ENCODE measurements at places on chromosomes 12 and 14.
A peak's percentile ranks its signal among the peaks of the same experiment; 100 is the strongest.

DNA sequence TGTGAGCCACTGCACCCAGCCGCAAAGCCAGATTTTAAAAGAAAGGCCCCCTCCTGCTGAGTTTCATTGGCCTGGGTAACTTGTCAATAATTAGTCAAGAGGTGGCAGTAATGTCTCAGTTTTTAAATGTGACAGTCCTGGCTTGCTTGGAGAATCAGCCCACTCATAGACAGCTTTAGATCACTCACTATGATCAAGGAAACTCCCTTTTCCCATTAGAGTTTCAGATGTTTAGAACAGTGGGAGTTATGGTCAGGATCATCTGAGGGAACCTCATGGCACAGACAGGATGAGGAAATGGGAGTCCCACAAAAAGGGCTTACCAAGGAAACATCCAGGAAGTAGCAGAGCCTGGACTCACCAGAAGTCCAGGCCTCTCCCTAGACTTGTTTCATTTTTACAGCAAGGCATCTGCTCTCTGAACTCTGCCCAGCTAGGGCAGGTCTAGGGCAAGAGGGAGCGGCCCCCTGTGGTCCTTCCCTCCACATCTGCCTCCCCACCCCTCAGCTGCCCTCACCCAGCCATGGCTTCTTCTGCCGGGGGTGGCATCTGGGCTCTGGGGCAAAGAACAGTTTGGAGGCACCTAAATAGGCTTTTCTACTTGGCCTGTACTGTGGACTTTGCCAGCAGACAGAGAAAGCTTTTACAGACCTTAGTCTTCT lies 11.2 kb downstream of the BCL2L14 start:
- peak; percentile 9 for DNase-seq

GRCh38 chr12:104631867-104632266 lies 175.1 kb downstream of the CHST11 start:
- no peak for DNase-seq

- no peak for DNase-seq
Measured at GRCh38 chr14:51474854-51475253, 176.9 kb upstream of the FRMD6 start.

DNA sequence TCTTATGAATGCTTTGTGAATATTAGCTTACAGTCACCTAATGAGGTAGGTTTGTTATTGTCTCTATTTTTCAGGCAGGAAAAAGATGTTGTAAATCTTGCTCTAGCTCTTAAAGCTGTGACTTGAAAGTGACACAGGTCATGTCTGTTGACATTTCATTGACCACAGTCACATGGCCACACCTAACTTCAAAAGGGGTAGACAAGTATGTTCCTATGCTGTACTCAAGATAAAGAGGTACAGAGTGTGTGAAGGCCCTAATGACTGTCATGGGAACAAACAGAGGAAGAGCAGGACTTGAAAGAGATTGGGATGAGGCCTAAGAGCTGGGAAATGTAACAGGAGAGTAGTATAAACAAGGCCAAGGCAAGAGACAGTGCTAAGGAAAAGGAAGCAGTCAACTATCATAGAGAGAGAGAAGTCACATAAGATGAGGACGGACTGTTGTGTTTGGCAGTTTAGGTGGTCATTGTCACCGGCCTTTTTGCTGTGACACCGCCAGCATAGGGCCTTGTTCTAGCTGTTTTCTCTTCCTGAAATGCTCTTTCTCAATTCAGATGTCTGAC lies 181.0 kb downstream of the CFAP54 start:
- DNase-seq = no peak

DNA sequence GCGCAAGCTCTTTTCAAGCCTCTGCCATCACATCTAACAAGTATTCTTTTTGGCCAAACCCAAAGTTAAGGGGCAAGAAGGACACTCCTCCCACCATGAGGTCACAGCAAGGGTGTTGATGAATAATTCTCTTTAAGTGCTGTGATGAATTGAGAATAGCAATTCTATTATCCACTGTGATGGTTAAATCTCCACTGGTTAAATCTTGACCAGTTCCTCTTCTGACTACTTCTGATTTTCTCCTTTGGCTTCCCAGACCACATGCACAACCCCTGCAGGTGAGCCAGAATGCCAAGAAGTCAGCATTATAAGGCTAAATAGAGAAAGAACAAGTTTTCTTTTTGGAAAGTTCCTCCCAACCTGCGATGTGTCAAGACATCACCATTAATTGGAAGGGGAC lies 90.6 kb upstream of the BCL2L14 start:
- peak; percentile 11 for DNase-seq

DNA sequence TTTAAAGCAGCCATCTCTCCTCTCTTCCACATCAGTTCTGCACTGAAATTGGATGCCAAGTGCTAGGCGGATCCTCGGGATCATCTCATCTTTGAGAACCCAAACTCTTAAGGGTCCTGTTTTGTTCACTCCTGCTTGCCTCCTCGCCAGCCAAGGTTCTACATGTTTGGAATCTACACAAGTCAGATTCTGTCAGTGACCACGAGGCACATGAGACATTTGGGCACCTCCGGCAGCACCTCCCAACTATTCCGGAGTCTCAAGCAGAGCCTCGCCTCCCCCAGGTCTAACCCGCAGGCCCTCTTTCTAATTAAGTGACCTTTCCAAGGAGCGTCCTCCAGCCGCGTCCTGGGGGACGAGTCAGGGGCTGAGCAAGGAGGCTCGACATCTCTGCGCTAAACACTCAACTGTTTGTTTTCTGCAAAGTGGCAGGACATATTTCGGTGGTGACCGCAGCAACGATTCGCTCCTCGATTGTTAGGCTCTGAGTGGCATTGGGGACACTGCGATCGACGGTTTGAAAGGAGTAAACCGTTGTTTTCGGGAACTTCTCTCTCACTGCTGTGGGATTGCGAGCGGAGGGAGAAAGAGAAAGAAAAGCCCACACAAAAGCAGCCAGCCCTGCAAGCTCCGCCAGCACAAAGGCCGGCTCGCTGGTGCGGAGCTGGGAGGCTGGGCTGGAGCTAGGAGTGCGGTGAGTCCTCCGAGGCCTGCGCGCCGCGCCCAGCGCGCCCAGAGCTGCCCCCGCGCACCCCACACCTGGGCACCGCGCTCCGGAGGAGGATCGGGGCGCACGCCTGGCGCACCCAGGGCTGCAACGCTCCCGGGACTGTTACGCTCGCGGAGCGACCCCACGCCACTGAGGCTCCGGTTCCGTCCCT lies 640 bp downstream of the ARMH4 start:
- DNase-seq = no peak

DNA sequence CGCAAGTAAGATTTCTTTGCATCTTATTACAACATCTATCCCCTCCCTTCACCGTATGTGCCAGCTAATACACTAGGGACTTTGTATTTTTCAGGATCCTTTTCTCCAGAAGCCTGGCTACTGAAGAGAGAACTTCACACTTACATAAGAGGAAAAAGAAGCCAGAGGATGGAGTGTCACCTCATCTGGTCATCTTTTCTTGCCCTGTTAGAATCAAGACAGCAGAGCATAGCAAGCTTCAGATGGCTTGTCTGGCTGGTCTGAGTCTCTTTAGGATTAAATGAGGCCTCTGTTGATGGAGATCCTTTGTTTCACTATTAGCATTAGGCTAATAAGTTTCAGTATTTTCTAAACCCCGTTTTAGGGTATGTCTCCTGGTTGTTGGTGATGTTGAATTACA lies 14.4 kb upstream of the AACS start:
- DNase-seq = no peak

GRCh38 chr14:21880918-21881317 lies 207.3 kb upstream of the OR4E1 start:
- DNase-seq = no peak

DNA sequence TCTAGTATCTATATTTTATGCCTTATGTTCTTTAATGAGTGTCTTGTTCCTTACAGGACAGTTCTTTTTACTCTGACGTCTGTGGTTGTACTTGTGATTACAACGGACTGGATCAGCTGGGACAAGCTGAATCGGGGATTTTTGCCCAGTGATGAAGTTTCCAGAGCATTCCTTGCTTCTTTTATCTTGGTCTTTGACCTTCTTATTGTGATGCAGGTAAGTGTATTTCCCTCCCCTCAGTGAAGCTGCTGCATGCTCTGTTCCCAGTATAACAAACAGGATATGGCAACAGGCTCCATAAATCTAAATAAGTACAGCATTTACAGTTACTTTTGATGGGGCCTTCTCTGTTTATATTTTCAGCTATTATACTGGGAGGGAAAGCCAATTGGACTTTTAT lies 463.6 kb downstream of the TMEM117 start:
- no peak for DNase-seq

GRCh38 chr12:47610686-47611252 lies 95.1 kb downstream of the RPAP3 start:
- DNase-seq = no peak

- DNase-seq = no peak
Measured at GRCh38 chr12:82057770-82058169, 298.6 kb upstream of the PPFIA2 start.

DNA sequence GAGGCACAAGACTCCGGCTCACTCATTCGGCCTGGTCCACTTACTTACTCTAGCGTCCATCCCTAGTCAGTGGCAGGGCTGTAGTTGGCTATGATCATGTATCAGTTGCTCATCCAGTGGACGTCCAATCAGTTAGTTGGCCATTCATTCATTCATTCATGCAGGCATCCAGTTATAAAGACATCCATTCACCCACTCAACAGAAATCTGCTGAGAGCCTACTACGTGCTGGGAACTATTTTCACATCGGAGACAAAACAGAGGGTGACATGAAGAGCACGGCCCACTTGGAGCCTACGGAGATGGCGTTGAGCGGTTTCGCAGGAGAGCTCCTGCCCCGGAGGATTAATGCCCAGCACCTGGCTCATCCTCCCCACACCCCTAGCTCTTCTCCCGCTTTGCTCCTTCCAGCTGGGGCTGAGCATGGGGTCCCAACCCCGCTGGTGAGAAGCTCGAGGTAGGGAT lies 49.7 kb downstream of the SNAPC1 start:
- DNase-seq = no peak

DNA sequence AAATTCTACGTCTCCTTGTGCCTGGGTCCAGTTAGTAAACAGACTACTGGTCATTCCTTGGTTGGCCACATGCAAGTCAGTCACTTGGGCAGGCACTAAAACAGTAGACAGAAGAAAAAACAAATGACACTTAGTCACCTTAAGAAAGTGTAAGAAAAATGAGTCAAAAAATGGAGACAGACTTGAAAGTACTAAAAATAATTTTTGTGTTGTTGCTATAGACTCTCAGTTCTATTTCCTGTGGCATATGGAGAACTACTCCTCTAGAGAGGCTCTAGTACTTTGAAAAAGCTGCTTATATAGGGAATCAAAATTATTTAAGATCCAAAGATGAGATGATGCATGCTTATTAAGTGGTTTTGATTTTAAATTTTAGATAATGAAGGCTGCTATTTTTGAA lies 56.0 kb downstream of the PTPRB start:
- no peak for DNase-seq

DNA sequence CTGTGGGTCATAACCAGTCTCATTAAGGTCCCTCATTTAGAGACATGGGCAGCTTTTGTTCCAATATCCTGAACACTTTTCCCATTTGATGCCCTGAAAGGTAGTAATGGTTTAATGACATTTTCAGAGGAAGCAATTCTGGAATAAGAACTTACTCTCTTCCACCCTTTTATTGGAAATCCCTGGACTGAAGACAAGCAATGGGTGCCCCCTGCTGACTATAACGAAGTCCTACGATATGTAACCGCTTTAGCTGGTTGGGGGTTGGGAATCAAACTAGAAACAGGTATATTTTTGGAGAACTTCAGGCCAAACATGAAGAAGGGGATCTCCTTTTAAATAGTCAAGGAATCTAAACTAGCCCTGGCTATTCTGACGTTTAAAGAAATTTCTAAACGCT lies 20.5 kb downstream of the SARNP start:
- DNase-seq = peak; percentile 23

DNA sequence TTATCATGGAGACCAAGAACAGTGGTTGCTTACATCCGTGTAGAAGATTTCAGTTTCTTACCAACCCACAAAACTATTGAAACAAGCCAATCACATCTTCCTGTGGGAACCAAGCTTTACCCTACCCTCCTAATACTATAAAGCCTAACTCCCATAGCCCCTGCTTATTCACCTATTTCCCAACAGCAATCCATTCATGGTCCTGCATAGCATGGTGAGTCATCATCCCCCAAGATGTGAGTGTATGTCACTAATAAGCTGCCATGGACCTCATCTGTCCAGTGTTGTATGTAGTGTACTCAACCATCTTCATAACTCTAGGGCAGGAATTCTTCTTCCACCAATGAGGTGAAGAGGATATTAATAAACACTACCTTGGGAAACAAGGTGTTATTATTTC lies 1620.4 kb upstream of the FLRT2 start:
- no peak for DNase-seq

DNA sequence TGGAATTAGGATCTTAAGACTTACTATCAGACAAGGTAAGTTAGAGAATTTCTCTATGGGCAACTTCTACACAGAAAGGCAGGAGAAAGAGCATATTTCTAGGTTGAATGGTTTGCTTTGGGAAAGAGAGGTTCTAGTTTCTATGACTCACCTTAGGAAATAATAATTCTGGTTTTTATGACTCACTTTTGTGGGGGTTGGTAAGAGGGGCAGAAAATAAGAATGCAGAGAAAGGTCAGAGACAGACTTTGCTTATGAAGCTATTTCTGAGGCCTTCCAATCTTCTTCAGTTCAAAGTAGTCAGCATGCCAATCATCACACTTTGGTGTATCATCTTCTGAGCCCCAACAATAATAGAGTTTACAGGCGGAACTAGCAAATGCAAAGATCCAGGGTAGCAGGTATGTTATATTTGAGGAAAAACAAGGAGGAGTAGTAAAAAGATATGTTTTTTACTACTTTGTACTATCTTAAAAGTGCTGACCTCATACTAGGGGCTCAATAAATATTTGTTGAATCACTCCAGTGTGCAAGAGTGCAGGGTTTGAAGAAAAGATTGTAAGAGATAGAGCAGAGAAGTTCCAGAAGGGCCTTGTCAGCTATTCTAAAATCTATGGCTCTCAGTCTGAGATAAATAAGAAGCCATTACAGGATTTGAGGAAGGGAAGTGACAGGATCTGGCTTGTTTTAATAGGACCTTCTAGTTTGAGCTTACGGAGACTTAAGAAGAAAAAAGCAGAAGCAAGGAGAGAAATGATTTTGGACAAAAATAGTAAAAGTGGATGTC lies 56.7 kb upstream of the LRFN5 start:
- DNase-seq = no peak

DNA sequence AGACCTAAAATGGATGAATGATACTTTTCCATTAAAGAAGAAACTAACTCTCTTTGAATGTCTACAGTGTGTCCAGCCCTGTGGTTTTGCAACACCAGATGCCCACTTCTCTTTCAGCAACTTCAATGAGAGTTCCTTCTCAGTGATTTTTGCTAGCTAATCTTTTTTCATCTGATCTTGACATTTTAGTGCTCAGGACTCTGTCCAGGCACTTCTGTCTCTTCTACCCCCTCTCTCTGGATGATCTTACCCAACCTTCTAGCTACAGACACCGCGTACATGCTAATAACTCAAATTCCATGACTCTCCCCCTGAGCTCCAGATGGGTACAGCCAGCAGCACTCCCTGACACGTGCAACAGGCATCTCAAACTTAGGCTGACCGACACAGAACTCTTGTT lies 161.1 kb upstream of the FOXN3 start:
- DNase-seq = no peak

DNA sequence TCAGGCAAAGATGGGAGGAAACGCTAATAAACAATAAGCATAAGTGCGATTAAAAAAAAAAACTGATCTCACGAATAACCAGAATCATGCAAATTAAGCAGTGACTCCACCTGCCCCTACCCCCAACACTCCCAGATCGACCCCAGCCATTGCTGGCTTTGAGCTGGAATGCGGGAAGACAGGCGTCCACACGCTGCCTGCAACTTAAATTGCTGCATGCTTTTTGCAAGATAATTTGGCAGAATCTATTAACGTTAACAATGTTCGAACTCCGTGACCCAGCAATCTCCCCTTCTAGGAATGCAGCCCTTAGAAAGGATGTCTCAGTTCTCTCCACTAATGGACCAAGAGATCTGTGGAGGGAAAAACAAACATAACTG lies 935 bp upstream of the CKB start:
- DNase-seq = no peak

All from CD4-positive, alpha-beta T cell treated with Interleukin-21 for 1 hour (primary cell).